ENCODE measurements at places on chromosomes 13 and 19. TPM values are rescaled to one million over a fixed set of nuclear protein-coding genes. Genes with fewer than 3 reads are reported as not detected.
A peak's percentile ranks its signal among the peaks of the same experiment; 100 is the strongest.

- no peak overlapping the region for H3K27ac ChIP-seq
- no peak for DNase-seq
- H3K36me3 ChIP-seq, result no peaks in the 10 kb centered on the region
- H3K27me3 ChIP-seq, result no peaks in the 10 kb centered on the region
These were observed 20.3 kb downstream of the ATP12A start for GRCh38 chr13:24700539-24700938.

GRCh38 chr19:53158119-53158656 lies 665 bp downstream of the ZNF347 start:
- H3K27ac ChIP-seq, result no peak overlapping the region
- H3K27me3 ChIP-seq, result no peaks in the 10 kb centered on the region
- peaks cover 9% of the 10 kb centered on the region for H3K36me3 ChIP-seq
- no peaks in the 10 kb centered on the region for H3K4me1 ChIP-seq
- peak overlapping the region; percentile 87 for H3K4me3 ChIP-seq

The ZNF491 gene
- total RNA-seq, result 2.1 TPM

- H3K27ac ChIP-seq, result no peak overlapping the region
- no peaks in the 10 kb centered on the region for H3K36me3 ChIP-seq
- H3K4me3 ChIP-seq, result no peak overlapping the region
- DNase-seq, result peak; percentile 55
These were observed 277.2 kb downstream of the SUCLA2 start for GRCh38 chr13:47723898-47724297.

GRCh38 chr19:49421039-49421877 lies 2.0 kb downstream of the PTH2 start:
- peak overlapping the region; percentile 68 for H3K4me3 ChIP-seq
- DNase-seq, result peak; percentile 99
- H3K4me1 ChIP-seq, result no peaks in the 10 kb centered on the region
- H3K27me3 ChIP-seq, result peaks cover 84% of the 10 kb centered on the region
- no peaks in the 10 kb centered on the region for H3K36me3 ChIP-seq

DNA sequence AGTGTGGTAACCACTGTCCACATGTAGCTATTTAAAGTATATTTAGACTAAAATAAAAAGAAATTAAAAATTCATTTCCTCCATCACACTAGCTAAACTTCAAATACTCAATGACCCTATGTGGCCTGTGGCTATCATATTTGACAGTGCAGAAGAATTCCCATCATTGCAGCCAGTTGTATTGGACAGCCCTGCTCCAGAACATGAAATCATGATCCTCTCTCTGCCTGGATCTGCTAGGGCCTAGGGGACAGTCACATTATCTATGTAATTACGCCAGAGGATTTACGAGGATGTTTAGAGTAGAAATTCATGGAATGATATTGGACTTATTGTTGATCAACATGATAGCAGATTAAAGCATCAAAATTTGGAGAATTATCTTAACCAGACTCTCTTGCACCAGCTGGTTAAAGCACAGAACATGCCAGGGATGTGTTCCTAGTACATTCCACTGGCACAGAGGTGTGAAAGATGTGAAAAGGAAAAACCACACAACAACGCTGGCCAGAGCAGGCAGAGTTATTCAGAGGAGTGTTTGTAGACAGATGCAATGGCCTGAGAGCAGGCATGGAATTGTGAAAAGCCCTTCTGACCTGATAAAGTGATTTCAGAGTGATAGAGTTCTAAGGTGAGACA lies 108.9 kb upstream of the STARD13 start:
- H3K27me3 ChIP-seq, result no peaks in the 10 kb centered on the region
- H3K36me3 ChIP-seq, result no peaks in the 10 kb centered on the region
- no peak overlapping the region for H3K27ac ChIP-seq

DNA sequence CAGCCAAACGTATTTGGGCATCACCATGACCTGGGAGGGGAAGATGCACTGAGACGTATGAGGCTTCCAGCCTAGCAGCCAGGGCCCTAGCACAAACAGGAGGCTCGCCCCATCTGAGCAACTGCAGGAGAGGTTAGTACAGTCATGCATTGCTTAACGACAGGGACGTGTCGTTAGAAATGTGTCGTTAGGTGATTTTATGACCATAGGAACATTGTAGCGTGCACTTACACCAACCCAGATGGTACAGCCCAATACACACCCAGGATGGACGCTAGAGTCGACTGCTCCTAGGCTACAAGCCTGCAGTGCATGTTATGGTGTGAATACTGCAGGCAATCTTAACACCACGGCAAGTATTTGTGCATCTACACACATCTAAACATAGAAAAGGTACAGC lies 9.3 kb downstream of the CD177 start:
- no peaks in the 10 kb centered on the region for H3K4me1 ChIP-seq
- H3K27me3 ChIP-seq, result no peaks in the 10 kb centered on the region
- no peaks in the 10 kb centered on the region for H3K36me3 ChIP-seq
- no peak overlapping the region for H3K27ac ChIP-seq
- H3K4me3 ChIP-seq, result no peak overlapping the region

The RCBTB1 gene
- 40.6 TPM for total RNA-seq

The RNASEH2A gene
- total RNA-seq, result 53.2 TPM

GRCh38 chr19:6108721-6109633 lies 1.3 kb downstream of the RFX2 start:
- peak; percentile 70 for DNase-seq
- H3K27ac ChIP-seq, result peak overlapping the region; percentile 55
- H3K27me3 ChIP-seq, result peaks cover 25% of the 10 kb centered on the region

DNA sequence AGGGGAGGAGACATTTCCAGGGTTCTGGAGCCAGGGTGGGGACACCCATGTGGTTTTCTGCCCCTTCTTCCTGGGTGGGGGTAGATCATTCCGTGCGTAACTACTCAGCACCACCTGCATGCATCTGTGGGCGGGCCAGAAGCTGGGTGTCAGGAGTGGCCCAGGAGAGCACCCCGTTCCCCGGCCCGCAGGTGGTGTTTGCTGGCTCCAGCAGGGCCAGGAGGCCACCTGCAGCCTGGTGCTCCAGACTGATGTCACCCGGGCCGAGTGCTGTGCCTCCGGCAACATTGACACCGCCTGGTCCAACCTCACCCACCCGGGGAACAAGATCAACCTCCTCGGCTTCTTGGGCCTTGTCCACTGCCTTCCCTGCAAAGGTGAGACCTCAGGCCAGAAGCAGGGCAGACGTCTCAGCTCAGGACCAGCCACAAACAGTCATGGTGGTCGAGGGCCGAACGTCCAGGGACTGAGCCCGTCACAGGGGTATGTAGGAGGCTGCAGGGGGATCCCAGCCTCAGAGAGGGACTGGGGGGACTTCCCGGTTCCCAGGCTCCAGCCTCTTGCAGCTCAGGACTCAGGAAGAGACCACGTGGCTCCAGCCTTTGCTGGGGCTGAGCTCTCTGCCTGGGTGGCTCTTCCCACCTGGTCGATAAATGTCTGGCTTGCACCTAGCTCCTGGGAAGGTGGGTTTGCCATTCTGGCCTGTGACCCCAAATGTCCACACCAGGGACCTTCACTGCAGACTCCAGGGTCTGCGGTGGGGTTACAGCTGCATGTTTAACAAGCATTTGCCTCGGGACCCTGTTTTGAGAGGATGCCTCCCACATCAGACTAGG lies 1.6 kb downstream of the FSTL3 start:
- no peaks in the 10 kb centered on the region for H3K36me3 ChIP-seq
- H3K4me3 ChIP-seq, result no peak overlapping the region
- peaks cover 16% of the 10 kb centered on the region for H3K27me3 ChIP-seq
- no peaks in the 10 kb centered on the region for H3K4me1 ChIP-seq
- peak; percentile 43 for DNase-seq
- H3K27ac ChIP-seq, result no peak overlapping the region

DNA sequence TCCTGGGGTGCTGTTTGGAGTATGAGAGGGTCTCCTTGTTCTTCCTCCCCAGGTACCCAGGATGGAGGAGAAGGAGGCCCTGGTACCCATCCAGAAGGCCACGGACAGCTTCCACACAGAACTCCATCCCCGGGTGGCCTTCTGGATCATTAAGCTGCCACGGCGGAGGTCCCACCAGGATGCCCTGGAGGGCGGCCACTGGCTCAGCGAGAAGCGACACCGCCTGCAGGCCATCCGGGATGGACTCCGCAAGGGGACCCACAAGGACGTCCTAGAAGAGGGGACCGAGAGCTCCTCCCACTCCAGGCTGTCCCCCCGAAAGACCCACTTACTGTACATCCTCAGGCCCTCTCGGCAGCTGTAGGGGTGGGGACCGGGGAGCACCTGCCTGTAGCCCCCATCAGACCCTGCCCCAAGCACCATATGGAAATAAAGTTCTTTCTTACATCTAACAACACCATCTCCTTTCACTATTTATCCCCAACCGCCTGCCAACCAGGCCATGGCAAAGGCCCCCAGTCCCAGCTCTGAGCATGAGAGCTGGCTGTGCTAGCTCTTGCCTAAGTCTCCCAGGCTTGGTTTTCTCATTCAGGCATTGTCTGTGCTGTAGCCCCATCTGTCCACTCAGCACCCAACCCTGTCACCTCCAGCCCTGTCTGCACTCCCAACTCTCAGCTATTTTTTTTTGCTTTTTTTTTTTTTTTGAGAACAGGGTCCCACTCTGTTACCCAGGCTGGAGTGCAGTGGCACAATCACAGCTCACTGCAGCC lies 11.2 kb downstream of the DKKL1 start:
- H3K27me3 ChIP-seq, result no peaks in the 10 kb centered on the region
- DNase-seq, result no peak
- H3K4me3 ChIP-seq, result no peak overlapping the region
- H3K36me3 ChIP-seq, result no peaks in the 10 kb centered on the region

The PGLYRP2 gene
- total RNA-seq, result not detected

GRCh38 chr13:46475541-46475991 lies 77.4 kb upstream of the LRCH1 start:
- no peaks in the 10 kb centered on the region for H3K36me3 ChIP-seq
- H3K4me3 ChIP-seq, result no peak overlapping the region
- H3K4me1 ChIP-seq, result no peaks in the 10 kb centered on the region
- H3K27ac ChIP-seq, result no peak overlapping the region
- DNase-seq, result no peak

The CPB2 gene
- total RNA-seq, result not detected

DNA sequence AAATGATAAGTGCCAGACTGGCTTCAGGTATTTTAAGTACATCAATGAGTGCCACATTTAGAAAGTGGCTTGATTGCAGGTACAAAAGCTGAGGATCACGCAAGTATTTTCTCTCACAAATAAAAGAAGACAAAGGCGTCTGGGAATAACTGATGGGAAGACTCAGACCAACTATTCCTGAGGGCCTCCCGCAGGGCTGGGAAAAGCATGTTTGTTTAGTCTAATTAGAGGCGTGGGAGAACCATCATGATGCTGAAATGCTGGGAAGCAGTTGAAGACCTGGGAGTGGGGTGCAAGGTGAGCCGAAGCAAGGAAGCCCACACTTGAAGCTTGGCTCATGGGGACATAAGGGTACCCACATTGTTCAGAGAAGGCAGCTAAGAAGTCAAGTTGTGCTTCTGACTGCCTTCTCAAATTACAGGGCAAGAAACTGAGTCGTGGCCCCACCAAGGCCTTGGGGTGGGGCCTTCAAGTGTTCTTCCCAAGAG lies 536.0 kb downstream of the MYO16 start:
- peak; percentile 67 for DNase-seq
- H3K4me1 ChIP-seq, result no peaks in the 10 kb centered on the region
- no peaks in the 10 kb centered on the region for H3K27me3 ChIP-seq
- H3K27ac ChIP-seq, result no peak overlapping the region

DNA sequence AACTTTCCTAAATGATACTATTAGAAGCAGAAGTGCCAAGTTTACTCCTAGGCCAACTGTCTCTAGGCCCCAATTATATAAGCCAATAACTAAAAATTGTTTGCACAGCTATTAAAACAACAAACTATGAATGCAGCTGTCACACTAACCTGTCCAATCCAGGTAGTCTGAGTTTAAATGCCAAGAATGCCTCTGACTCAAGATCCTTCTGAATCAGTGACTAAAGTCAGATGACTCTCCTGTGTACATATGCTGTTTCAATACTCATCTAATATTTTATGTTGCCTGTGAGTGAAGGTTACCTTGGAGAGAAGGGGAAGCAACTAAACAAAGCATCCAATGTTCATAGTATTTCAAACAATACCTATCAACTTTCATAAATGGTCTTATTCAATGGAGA lies 257.0 kb downstream of the ENOX1 start:
- H3K4me3 ChIP-seq, result no peak overlapping the region
- no peaks in the 10 kb centered on the region for H3K36me3 ChIP-seq
- H3K27me3 ChIP-seq, result no peaks in the 10 kb centered on the region
- no peak overlapping the region for H3K27ac ChIP-seq

The MBD3L2 gene
- total RNA-seq, result not detected

DNA sequence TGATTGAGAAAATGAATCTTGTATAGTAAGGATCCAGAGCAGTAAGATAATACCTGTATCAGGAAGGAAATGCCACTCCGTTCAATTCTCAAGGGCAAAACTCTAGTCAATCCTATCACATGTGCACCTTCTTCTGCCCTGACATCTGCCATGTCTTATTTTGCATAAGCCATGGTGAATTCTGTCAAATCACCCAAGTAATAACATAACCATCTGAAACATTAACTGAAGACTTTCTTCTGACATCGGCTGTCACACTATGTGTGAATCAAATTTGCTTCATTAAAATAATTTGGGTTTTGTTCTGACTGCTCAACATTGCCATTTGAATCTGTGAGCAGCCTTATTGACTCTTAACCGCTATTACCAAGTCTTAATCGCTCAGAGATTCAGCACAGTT lies 91.2 kb downstream of the PCDH9 start:
- H3K4me1 ChIP-seq, result no peaks in the 10 kb centered on the region
- H3K27me3 ChIP-seq, result no peaks in the 10 kb centered on the region
- DNase-seq, result no peak
- no peak overlapping the region for H3K4me3 ChIP-seq
- no peaks in the 10 kb centered on the region for H3K36me3 ChIP-seq

- DNase-seq, result no peak
- no peak overlapping the region for H3K27ac ChIP-seq
- H3K27me3 ChIP-seq, result no peaks in the 10 kb centered on the region
- H3K4me3 ChIP-seq, result no peak overlapping the region
These were observed 4.6 kb upstream of the CDC42EP5 start for GRCh38 chr19:54477650-54478049.

GRCh38 chr13:48094404-48094780 lies 512 bp downstream of the MED4 start:
- H3K27me3 ChIP-seq, result no peaks in the 10 kb centered on the region
- H3K4me1 ChIP-seq, result peaks cover 9% of the 10 kb centered on the region
- no peak overlapping the region for H3K27ac ChIP-seq
- DNase-seq, result peak; percentile 58
- H3K36me3 ChIP-seq, result no peaks in the 10 kb centered on the region
- peak overlapping the region; percentile 96 for H3K4me3 ChIP-seq

DNA sequence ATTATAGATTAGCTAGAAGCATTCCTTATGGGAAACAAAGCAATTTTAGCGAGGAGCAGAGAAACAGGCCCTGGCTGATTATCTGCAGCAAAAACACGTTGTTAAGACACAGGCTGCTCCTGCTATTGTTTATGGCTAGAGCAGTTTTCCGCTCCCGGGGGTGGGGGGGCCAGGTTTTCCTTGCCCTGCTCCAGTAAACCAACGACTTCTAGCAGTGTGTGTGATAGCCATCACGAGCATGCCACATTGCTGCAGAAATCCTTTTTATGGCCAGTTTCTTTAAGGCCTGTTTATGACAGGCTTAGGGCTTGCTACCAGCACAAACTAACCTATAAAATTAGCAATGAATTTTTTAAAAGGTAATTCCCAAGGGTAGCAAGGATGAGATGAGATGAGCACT lies 18.4 kb upstream of the IL17D start:
- H3K36me3 ChIP-seq, result no peaks in the 10 kb centered on the region
- no peaks in the 10 kb centered on the region for H3K27me3 ChIP-seq
- no peak overlapping the region for H3K27ac ChIP-seq
- H3K4me1 ChIP-seq, result no peaks in the 10 kb centered on the region

GRCh38 chr13:90402613-90403012 lies 944.9 kb upstream of the MIR17HG start:
- H3K4me3 ChIP-seq, result no peak overlapping the region
- H3K27ac ChIP-seq, result no peak overlapping the region
- H3K4me1 ChIP-seq, result no peaks in the 10 kb centered on the region
- no peaks in the 10 kb centered on the region for H3K27me3 ChIP-seq

GRCh38 chr13:49112782-49113525 lies 107.2 kb upstream of the MLNR start:
- peaks cover 33% of the 10 kb centered on the region for H3K36me3 ChIP-seq
- H3K27me3 ChIP-seq, result no peaks in the 10 kb centered on the region
- H3K27ac ChIP-seq, result peak overlapping the region; percentile 54
- H3K4me1 ChIP-seq, result no peaks in the 10 kb centered on the region
- DNase-seq, result no peak

Measured in endodermal cell (in vitro differentiated cells).